ENCODE measurements at places on chromosomes 3 and 15.

GRCh38 chr15:20348900-20349773 lies 192.5 kb downstream of the GOLGA6L6 start:
- DNase-seq: no peak

DNA sequence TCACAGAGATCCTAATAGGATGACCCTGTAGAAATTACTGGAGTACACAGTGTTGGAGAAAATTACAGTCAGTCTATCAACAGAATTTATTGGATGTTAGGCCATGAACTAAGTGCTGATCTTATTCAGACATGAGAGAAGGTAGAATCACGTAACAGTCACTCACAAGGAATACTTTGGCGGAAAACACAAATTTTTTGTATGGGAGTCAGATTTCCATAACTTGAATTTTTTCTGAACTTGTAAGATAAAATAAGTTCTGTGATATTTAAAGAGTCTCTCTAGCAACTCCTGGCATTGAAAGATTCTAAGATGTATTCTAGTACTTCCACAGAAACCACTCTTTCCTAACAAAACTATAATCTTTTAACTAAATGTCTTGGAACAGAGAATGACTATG lies 178.8 kb upstream of the MME start:
- DNase-seq: no peak

- no peak for DNase-seq
Observed at GRCh38 chr3:10319804-10320203, 1.1 kb downstream of the SEC13 start.

DNA sequence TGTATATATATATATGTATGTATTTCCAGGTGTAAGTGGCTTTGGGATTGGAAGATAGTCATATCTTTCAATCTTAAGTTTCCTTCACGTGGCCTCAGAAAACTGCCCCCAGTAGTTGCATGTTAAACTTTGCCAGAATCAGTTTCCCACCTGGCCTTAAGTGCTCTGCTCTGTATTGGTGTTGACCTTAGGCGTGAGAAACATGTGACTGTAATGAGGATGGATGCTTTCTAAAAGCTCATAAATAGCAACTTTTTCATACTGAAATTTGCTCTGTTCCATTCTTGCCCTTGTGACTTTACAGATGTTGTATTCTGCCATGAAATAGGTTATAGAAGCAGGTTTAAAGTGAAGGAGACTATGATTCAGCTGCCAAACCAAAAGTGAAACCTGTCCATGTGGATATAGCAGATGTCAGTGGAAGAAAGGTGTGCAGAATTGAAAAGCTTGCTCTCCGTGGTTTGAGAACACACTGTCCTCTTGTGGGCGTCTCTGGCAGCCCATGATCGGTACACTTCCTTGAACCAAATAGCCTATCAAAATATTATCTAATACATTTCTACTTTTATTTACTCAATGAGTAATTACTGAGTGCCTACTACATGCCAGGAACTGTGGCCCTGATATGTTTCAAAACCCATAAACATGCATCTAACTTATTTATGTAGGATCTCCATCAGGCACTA lies 15.8 kb downstream of the SCG5 start:
- DNase-seq: no peak

- no peak for DNase-seq
Observed at GRCh38 chr3:435161-435560, 238.6 kb downstream of the CHL1 start.

DNA sequence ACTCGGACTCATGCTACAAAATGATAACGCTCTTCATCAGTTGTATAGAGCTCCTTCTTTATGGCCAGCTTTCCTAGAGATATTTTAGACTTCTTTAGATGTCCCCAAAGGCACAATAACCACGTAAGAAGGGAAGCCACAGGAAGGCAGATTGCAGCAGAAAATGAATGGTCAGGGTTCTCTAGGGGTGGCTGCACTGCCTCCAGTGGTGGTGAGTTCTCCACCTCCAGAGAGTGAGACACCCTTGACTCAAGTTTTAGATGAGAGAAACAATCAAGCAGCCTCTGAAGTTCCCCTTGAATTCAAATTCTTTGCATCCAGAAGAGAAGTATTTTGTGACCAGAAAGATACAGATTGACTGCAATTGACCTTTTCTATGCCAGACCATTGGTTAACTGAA lies 191.5 kb downstream of the TP63 start:
- DNase-seq: no peak

- DNase-seq: no peak
Observed at GRCh38 chr3:53754325-53754724, 91.9 kb downstream of the CHDH start.

DNA sequence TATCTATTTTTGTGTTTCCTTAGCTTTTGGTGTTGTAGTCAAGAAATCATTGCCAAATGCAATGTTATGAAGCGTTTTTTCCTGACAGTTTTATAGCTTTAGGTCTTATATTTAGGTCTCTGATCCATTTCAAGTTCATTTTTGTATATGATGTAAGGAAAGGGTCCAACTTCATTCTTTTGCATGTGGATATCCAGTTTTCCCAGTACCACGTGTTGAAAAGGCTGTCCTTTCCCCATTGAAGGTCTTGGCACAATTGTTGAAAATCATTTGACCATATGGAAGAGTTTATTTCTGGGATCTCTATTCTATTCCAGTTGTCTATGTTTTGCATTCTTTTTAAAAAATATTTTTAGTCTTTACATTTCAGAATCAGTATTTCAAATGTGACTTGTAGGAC lies 14.6 kb upstream of the SNRPN start:
- no peak for DNase-seq

- DNase-seq: peak; percentile 15
Observed at GRCh38 chr3:124995460-124995994, 60.3 kb downstream of the HEG1 start.

DNA sequence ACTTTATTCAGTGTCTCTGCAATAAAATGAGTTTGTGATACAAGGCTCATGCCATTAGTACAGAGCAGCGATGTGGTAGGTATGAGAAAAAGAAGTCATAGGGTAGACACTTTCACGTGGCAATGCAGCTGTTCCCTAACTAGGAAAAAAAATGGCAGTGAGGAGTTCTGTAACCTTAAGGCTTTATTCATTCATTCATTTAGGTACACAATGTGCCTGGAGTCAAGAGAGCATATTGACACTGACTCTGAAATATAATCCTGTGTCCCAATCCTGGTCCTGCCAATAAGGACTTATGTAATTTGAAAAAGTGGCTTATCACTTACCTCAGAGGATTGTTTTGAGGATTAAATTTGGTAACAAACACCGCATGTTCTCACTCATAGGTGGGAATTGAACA lies 173.0 kb upstream of the AZI2 start:
- DNase-seq: no peak

- no peak for DNase-seq
Observed at GRCh38 chr3:160998581-160998980, 106.6 kb downstream of the B3GALNT1 start.

DNA sequence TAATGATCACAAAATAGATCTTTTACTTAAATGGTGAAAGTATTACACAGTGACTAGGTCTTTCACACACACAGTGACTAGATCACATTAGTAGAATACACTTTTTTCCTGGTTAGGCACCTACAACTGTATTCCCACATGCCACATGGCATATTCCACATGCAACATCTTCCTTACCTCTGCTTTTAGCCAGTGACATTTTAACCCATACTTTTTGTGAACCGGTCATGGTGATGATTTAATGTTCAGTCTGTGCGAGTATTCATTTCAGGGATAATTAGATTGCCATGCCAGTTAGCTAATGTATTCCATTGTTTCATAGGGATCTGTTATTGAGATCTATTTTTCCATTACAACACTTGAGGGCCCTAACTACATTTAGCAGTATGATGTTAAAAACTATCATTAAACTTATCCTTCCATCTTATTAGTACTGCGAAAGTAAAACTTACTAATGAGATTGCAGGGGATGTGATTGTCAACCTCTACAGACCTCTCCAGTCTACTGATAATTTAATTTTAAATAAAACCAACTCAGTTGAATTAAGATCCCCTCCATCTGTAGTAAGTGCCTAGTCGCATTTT lies 28.3 kb downstream of the TSEN2 start:
- no peak for DNase-seq

DNA sequence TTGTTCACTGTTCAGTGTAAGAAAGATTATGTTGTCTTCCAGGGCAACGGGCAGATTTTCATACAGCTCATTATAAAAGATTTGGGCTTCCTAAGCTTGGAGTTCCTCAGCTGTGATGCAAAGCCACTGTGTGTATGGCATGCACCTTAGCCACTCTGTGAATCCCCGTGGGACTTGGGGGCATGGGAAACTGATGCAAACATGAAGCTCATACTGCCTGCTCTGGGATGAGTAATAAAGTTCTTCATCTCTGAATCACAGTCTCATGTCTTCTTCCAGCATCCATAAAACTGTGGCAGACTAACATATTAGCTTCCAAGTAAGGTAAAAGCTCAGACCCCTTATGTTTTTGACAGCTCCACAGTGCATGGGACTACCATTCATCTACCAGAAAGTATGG lies 154.3 kb upstream of the RORA start:
- DNase-seq: peak; percentile 11

GRCh38 chr3:118436697-118437262 lies 597.9 kb downstream of the IGSF11 start:
- no peak for DNase-seq

DNA sequence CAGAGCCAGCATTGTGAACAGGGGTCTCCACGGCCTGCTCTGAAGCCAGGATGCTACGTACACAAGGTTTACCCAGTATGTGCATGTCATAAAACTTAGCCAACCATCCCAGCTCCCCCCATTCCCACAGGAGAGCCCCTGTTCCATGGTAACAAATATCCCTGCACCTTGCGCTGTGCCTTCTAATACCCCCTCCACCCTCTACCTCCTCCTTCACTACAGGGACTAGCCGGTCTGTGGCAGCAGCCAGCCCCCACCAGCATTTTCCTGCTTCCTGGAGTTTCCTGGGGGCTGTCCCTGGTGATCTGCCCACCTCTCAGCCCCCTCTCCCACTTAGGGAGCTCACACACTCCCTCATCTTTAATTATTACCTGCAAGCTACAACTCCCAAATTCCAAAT lies 20.4 kb downstream of the ACSBG1 start:
- DNase-seq: no peak

GRCh38 chr3:46367811-46368210 lies 2.9 kb upstream of the CCR5 start:
- DNase-seq: no peak

DNA sequence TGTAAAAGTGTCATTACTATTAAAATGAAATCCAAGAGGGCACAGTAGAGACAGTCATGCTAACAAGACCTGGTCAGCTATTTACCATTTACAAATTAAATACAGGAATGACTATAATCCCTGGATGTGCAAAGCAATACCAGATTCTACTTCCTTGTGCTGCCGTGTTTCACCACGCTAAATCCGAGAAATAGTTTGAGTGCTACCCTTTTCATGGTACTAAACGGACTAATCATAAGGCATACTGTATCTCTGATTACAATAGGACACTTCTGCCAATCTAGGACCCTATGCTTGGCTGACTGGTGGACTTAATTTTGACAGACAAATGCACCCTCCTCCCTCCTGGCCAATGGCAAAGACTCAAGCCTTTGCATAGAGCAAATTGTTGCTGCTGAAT lies 63.0 kb upstream of the NR2F2 start:
- no peak for DNase-seq

GRCh38 chr3:61613666-61614065 lies 52.3 kb downstream of the PTPRG start:
- DNase-seq: no peak

DNA sequence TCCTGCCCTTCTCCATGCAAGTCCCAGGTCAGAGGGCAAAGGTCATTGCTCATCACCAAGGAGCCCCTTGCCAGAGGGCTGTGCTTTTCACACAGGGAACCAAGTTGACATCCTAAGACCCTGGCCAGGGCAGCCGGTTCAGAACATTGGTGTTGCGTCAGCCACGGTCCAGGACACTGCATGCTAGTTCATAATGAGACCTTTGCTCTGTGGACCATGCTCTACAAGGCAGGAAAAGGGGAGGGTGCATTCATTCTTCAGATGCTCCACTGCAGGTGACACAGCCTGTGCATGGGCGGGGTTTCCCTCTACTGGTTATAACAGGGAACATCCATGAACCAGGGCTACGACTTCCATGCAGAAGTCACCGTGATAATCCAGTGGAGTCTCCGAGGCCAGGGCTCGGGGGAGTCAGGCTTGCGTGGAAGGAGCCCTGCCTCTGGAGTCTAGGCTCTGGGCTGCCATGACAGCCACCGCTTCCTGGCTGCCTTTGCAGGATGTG lies 81.6 kb downstream of the OCA2 start:
- no peak for DNase-seq

GRCh38 chr3:100533176-100533575 lies 40.8 kb downstream of the TMEM45A start:
- DNase-seq: no peak

- no peak for DNase-seq
Observed at GRCh38 chr3:95394286-95394685, 1331.4 kb downstream of the NSUN3 start.

- DNase-seq: no peak
Observed at GRCh38 chr15:63495343-63495742, 9.1 kb upstream of the USP3 start.

GRCh38 chr3:126424039-126424717 lies 29.5 kb downstream of the CFAP100 start:
- DNase-seq: no peak

DNA sequence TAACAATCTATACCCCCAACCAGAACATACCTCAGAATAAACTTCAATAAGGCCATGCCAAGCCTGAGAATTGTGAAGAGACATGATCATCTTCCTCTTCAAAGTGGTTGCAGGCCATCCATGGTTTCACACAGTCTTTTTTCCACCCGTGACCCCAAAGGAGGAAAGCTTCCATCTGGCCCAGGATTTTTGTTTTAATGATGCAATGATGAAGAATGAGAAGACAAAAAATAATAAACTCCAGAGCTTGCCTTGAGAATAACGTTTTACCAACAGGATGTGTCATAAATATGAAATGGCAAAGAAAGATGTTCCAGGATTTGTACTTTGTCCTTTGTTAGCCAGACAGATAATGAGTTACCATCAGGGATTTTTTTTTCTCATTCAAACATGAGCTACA lies 201.9 kb downstream of the WNT5A start:
- no peak for DNase-seq

GRCh38 chr3:86774082-86774691 lies 216.8 kb downstream of the VGLL3 start:
- no peak for DNase-seq

- DNase-seq: no peak
Observed at GRCh38 chr3:149415484-149415883, 38.0 kb upstream of the TM4SF1 start.

DNA sequence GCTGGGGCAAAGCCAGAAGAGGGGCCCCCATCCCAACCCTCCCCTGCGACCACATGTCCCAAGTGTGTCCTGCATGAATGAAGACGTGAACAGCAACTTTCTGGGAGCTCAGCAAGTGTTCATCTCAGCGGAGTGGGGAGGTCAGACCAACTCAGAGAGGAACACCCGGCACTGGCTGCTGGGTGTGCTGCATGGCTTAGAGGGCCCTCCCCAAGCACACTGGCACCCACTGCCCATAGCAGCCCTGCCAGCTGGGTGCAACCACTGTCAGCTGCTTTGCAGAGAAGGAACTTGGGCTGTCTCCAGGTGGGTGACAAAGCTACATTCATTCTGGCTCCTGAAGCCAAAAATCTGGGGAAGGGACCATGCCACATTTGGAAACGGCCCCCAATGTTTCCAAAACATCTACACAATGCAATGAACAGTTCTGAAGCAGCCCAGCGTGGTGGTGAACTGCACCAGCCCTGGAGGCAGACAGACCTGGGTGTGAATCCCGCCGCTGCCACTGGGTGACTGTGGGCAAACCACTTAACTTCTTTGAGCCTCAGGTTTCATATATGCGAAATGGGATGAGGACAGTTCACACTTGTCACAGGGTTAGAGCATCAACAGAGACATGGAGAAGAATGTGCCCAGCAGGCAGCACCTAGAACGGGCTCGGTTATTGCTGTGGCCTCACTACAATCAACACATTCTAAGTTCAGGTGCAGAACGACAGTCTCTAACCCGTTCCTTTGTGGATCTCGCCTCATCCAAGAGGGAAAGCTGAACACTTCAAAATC lies 145.4 kb downstream of the NUP210 start:
- DNase-seq: no peak
